ENCODE measurements at places on chromosomes 13 and 19. TPM values are rescaled to one million over a fixed set of nuclear protein-coding genes. Genes with fewer than 3 reads are reported as not detected.
A peak's percentile ranks its signal among the peaks of the same experiment; 100 is the strongest.

The ZNF570 gene
- total RNA-seq, result 7.3 TPM

DNA sequence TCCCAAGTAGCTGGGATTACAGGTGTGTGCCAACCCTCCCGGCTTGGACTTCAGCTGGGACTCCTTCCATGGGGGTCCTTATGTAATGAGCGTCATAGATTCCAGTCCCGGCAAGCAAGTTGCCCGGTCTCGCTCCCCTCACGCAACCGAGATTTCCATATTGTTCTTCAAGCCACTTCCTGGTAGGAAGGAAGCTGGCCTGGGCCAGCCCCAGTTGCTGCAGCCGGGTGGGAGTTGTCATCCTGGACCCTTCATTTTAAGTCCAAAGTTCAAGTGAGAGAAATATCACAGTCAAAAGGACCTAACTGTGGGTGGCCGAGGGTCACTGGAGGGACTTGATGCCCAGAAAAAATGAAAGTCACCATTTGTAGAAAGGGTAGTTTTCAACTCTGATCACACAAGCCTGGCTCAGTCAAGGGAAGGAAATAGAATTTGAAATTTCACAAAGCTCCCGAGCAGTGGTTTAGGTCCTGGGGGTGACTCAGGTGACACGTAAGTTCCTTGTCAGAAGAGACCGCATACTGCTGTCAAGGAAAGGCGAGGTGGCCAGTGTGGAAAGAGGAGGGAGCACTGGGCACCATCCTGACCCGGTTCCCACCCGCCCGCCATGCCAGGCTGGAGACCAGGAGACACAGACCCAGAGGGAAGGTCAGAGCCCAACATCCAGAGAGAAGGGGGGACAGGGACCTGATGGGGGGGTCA lies 5.3 kb downstream of the FGF21 start:
- peak; percentile 50 for DNase-seq

The OR7D2 gene
- total RNA-seq, result not detected

DNA sequence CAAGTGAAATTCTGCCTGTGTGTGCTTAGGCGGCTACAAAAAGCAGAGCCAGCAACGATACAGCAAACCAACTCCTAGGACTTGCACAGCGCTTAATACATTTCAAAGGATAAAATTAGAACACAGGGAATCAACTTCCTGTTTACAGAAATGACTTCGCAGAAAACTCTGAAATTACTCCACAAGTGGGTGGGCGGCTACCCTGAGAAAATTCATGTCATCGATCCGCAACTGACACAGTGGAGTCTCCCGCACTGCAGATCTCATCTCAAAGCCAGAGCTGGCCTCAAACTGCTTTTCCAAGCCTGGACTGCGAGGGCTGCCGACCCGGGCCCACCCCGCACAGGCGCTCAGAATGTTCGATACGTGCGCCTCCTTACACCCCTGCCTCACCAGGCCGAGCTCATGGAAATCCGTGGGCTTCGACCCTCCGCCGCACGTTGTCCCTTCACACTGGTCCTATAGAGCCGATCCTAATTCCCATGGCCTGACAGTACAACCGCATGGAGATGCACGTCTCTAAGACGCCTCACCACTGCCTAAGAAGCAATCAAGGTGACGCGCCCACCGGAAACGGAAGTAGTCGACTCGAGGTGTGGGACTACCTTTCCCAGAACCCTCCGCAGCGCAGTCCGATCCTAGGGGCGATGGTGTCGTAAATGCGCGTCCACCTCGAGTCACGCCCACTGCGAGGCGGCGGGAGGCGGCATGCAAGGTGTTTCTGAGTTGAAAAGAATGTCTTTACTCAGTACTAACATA lies at the start of gene ZNF229:
ZNF229 (minus strand) TSS at position 557 of the 759 bp plus-strand sequence. CDS start 5,625 bp downstream, outside the sequence.
- peak; percentile 92 for DNase-seq

- DNase-seq, result no peak
Measured at GRCh38 chr13:50078231-50078894, 63.1 kb downstream of the KCNRG start.

- DNase-seq, result no peak
Measured at GRCh38 chr13:32159137-32159869, 127.7 kb downstream of the FRY start.

The TMEM255B gene
- 3.8 TPM for total RNA-seq

DNA sequence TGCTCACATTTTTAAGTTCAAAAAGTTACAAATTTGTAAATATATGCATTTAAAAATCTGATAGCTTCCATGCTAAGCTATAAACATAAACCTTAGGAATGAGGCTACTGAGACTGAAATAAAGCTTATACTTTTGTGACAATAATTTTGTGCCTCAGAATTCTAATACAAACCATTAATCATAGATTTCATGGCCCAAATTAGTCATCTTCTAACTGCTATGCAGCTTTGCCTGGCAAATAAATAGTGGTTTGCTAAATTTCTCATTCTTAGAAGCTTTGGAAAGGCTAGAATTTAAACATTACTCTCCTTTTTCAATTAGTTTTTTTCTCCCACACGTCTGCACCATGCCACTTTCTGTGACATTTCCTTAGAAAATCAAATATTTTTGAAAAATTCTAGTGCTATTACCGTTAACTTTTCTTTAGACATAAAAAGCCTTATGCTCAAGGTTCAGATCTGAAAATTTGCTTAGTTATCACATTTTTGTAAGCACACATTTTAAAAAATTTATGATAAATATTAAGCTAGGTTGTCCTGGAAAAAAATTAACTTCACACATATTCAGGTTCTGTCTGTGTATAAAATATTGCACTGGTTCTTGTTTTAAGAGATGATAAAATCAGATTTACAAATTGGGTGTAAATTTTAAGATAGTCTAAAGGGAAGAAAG lies 46.9 kb downstream of the FNDC3A start:
- no peak for DNase-seq

DNA sequence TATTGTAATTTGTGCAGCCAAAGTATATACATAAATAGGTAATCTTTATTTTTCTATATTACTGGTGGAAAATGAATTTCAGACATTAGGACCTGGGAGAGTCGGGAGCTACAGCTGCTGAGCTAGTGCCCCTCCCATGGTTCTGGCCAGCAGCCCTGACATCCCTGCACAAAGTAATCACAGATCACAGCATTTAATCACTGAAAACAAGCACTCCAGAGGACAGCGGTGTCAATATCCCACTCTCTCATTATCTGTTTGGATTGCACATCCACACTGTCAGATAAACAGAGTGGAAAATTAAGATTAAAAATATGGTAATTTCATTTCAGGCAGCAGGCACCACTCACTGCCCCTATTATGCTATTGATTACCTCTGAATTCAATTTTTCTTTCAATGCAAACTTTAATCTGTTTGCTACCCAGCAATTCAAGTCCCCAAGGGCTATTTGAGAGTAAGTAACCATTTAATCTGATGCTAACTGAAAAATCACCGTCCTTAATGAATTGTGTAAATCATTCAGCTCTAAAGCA lies 254.1 kb upstream of the SOX21 start:
- no peak for DNase-seq

GRCh38 chr19:50792272-50793250 lies 2.3 kb downstream of the ACP4 start:
- no peak for DNase-seq

- DNase-seq, result peak; percentile 12
Measured at GRCh38 chr13:66835040-66835628, 395.0 kb downstream of the PCDH9 start.

GRCh38 chr19:29395111-29395733 lies 130.6 kb upstream of the VSTM2B start:
- DNase-seq, result no peak

GRCh38 chr19:19627621-19628500 lies at the start of gene LPAR2:
TSS of gene LPAR2 (minus strand) at chr19:19628220. CDS start at chr19:19627275, 945 bp downstream.
- DNase-seq, result no peak

The B3GNT8 gene
- not detected for total RNA-seq

The ATP4B gene
- total RNA-seq, result not detected

The PCDH9 gene
- 0.06 TPM for total RNA-seq

GRCh38 chr13:47146991-47147811 lies 250.3 kb upstream of the HTR2A start:
- DNase-seq, result no peak

- DNase-seq, result no peak
Measured at GRCh38 chr19:1466018-1466460, 13.0 kb downstream of the C19orf25 start.

DNA sequence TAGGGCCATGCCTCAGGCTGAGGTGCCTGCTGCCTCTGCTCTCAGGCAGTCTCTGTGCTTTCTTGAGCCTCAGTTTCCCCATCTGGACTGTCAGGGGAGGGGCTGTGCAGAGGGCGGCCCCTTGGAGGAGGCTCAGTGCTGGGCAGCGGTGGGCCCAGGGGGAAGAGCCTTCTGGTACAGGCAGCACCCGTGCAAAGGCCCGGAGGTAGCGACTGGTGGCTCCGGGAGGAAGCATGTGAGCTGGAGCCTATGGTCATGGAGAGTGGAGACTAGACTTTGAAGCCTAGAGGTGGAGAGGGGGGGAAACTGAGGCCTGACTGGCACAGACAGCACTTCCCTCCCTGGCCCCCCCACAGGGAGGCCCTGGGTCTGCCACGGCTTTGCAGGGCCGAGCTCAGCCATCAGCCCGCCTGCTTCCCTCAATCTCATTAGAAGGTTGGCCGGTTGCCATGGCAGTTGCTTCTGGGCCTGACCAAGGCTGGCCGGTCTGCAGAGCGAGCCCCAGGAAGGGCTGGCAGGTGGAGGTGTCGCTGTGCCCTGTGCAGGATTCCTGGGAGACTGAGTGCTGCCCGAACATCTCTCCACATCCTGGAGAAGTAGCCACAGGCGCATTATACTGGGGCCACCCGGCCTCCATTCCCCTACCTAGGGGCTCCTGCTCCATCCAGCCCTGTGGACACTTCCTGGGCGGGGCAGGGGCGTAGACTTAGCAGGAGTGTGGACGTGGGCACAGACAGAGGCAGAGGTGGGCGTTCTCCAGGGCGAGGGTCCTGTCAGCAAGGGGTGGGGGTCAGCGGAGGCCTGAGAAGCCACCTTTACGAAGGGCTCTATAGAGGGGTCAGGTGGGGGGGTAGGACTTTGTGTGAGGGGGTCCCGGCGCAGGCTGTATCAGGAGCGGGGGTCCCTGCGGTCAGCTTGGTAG lies 53.2 kb downstream of the CRTC1 start:
- no peak for DNase-seq

The ZNF431 gene
- 3.8 TPM for total RNA-seq

GRCh38 chr19:52216401-52216800 lies 26.5 kb downstream of the PPP2R1A start:
- DNase-seq, result no peak

GRCh38 chr19:36246006-36246481 lies 31.1 kb downstream of the ZNF146 start:
- DNase-seq, result no peak

The ZNF560 gene
- total RNA-seq, result 5.5 TPM

The LILRA1 gene
- total RNA-seq, result not detected

GRCh38 chr19:2271234-2272103 lies 10.5 kb downstream of the PEAK3 start:
- DNase-seq, result peak; percentile 64

DNA sequence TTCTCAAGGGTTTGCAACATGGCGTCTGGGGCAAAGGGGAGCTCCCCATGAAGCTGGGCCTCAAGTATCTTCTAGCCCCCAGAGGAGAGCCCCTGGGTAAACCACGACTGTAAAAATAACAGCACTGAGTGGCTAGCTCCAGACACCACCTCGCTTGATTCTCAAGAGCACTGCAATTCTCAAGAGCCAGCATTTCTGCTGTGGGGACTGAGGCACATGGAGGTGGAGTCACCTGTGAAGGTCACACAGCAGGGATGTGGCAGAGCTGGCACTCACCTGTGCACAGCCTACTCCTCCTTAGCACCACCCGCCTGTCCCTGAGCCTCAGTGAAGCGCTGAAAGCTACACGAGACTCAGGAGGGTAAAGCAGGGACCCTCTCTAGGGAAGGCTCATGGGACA lies 20.7 kb upstream of the CCNP start:
- DNase-seq, result no peak

GRCh38 chr13:62524061-62524460 lies 1108.4 kb upstream of the PCDH20 start:
- no peak for DNase-seq
